ENCODE measurements at places on chromosomes 6 and 20. TPM values are rescaled to one million over a fixed set of nuclear protein-coding genes. Genes with fewer than 3 reads are reported as not detected.

Gene ERVFRD-1
- not detected for total RNA-seq

DNA sequence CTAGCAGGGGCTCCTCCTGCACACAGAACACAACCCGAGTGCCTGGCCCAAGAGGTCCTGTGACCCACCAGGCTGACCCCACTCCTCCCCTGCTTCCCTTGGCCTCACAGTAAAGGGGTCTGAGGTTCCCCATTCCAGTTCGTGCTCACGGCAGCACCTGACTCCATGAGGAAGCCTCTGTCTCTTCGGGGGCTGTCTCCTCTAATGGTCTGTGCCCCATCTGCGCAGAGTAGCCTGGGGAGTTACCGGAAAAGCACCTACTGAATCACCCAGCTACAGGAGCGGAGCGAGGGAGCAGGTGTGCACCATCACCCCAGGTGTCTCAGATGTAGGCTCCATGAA is 93.2 kb downstream of the ASXL1 start:
- H3K4me3 ChIP-seq = no peak overlapping the region
- no peak overlapping the region for H3K27ac ChIP-seq
- peaks cover 87% of the 10 kb centered on the region for H3K36me3 ChIP-seq
- H3K27me3 ChIP-seq = no peaks in the 10 kb centered on the region

DNA sequence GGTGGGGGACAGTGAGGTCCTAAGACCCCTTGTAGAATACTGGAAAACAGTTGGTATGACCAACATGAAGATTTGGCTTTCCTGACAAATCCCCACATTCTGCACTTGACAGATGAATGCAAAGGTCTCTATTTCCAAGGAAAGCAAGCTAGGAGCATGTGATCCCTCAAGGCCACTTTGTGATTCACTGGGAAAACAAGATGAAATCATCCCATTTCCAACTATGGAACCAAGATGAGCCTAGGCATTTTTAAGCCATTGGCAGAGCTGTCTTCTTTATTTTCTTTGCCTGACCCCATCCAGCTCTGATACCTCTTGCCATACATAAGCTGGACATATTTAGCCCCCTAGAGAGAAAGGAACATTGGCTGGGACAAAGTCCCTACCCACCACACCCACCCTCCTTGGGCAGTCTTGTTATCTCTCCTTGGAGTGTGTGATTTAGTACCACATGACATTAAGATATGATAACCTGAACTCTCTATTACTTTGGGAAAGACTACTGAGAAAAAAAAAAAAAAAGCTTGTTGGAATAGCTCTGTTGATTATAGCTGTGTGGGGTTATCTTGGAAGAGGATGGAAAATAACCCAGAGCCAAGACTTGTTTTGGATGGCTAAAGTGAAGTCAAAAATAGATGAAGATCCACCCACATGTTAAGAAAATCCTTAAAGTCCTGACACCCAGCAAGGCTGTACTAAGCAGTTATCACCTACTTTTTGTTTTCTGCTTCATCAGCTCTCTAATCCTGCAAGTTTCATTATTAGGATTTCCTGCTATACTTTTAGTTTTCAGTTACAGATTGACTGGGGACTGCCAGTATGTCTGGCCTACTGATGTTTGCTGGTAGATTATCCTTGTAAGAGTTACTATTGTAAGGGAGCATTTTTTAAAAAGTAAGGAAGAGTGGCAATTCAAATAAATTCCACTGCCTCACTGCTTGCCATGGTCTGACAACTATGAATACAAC is 90.1 kb upstream of the PREP start:
- H3K36me3 ChIP-seq = no peaks in the 10 kb centered on the region
- no peak for DNase-seq
- no peak overlapping the region for H3K4me3 ChIP-seq

Gene SLC44A4
- not detected for total RNA-seq

GRCh38 chr6:34697904-34698559 is 1.5 kb upstream of the ILRUN start:
- no peak for DNase-seq
- H3K4me3 ChIP-seq = no peak overlapping the region
- H3K4me1 ChIP-seq = peaks cover 26% of the 10 kb centered on the region
- no peaks in the 10 kb centered on the region for H3K27me3 ChIP-seq
- no peaks in the 10 kb centered on the region for H3K36me3 ChIP-seq

DNA sequence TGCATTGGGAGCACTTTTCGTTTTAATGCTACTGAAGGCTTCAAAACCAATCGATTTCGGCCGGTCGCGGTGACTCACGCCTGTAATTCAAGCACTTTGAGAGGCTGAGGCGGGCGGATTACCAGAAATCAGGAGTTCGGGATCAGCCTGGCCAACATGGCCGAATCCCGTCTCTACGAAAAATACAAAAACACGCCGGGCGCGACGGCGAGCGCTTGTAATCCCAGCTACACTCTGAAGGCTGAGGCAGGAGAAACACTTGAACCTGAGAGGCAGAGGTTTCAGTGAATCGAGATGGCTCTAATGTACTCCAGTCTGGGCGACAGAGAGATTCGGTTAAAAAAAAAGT is 58.4 kb downstream of the TRIM38 start:
- no peaks in the 10 kb centered on the region for H3K36me3 ChIP-seq
- peak overlapping the region; percentile 77 for H3K4me3 ChIP-seq
- H3K27ac ChIP-seq = peak overlapping the region; percentile 95
- no peaks in the 10 kb centered on the region for H3K27me3 ChIP-seq

Gene DCBLD1
- 16.1 TPM for total RNA-seq

GRCh38 chr6:27838945-27839625 is 73.1 kb downstream of the OR2B2 start:
- H3K36me3 ChIP-seq = no peaks in the 10 kb centered on the region
- H3K4me3 ChIP-seq = peak overlapping the region; percentile 82
- H3K4me1 ChIP-seq = peaks cover 32% of the 10 kb centered on the region
- DNase-seq = no peak

Gene ZNF831
- total RNA-seq = 40.2 TPM

DNA sequence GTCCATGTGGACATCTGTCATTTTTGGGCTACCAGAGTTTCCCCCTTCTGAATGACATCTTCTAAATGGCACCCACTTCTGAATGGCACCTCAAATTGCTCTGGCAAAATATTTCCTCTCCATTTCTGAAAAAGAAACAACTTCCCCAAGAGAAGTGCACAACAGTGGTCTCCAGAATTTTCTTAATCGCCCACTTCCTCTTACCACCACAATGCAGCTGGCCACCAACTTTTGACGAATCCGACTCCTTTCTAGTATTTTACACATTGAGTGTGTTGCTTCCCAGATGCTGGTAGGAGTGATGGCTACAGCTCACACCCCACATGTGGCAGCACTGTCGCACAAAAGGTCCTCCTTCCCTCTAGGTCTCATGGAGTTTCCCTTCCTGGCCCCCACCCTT is 216.1 kb downstream of the FOXA2 start:
- no peaks in the 10 kb centered on the region for H3K27me3 ChIP-seq
- H3K36me3 ChIP-seq = no peaks in the 10 kb centered on the region
- H3K4me1 ChIP-seq = peaks cover 2% of the 10 kb centered on the region
- no peak overlapping the region for H3K4me3 ChIP-seq

DNA sequence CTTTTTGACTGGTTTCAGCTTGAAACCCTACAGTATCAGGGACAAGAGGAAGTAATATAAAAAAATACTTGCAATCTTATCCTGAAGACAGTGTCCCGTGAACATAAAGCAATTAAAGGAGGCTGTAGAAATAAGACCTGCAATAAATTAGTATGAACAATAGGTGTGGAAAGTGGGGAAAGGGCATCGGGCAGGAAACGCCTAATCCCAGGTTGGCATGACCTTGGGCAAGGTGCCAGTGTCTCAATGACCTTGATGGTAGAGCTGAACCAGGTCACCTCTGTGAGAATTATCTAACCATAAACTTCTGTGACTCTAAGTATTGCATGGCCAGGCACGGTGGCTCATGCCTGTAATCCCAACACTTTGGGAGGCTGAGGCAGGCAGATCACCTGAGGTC is 115.2 kb downstream of the LY86 start:
- no peaks in the 10 kb centered on the region for H3K36me3 ChIP-seq
- no peak overlapping the region for H3K27ac ChIP-seq
- H3K4me3 ChIP-seq = no peak overlapping the region
- H3K4me1 ChIP-seq = no peaks in the 10 kb centered on the region
- no peaks in the 10 kb centered on the region for H3K27me3 ChIP-seq

GRCh38 chr6:72936766-72937559 is 288.3 kb downstream of the KHDC1L start:
- H3K36me3 ChIP-seq = no peaks in the 10 kb centered on the region
- H3K27ac ChIP-seq = no peak overlapping the region
- DNase-seq = no peak
- no peaks in the 10 kb centered on the region for H3K27me3 ChIP-seq
- no peaks in the 10 kb centered on the region for H3K4me1 ChIP-seq
- no peak overlapping the region for H3K4me3 ChIP-seq

- no peak overlapping the region for H3K4me3 ChIP-seq
- no peaks in the 10 kb centered on the region for H3K36me3 ChIP-seq
- H3K27ac ChIP-seq = no peak overlapping the region
- peaks cover 42% of the 10 kb centered on the region for H3K4me1 ChIP-seq
- no peak for DNase-seq
Observed at GRCh38 chr6:148561629-148562028, 185.2 kb upstream of the UST start.

DNA sequence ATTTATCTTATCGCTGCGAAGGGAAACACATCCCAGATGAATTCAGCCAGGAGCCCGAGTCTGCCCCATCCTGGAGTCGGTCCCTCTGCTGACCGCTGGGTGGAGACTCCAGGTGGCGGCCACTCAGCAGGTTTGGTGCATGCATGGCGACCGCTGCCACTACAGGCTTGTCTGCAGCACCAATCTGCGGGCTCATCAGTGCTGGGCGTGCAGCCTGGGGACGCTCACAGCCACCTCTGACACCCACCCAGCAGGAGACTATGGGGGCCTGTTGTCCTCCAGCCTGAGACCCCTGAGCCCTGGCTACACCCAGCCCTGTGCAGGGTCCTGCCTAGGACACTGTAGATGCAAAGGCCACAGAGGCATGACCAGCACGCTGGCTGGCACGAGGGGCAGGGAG is 40.5 kb upstream of the GATA5 start:
- H3K4me1 ChIP-seq = peaks cover 11% of the 10 kb centered on the region
- no peak overlapping the region for H3K4me3 ChIP-seq
- no peak overlapping the region for H3K27ac ChIP-seq
- no peaks in the 10 kb centered on the region for H3K36me3 ChIP-seq

Measured in natural killer cell (primary cell).